ENCODE measurements at places on chromosomes 4 and X.

- DNase-seq = no peak
Observed at GRCh38 chrX:151177141-151178027, 1.0 kb downstream of the GPR50 start.

DNA sequence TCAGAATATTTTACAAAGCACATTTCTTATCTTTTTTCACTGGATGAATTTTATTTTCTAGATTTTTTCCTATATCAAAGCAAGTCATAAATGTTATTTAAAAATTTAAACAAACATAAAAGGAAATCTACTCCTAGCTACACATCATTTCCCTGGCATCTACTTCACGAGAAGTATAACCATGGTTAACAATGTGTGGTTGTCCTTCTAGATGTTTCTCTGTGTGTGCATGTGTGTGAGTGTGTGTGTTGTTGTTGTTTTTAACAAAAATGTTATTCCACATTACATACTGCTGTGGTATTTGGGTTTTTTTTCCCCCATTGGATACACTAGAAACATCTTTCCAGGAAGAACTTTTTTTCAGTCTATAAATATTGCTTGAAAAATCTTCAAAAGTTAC is 103.1 kb downstream of the CHIC2 start:
- no peak for DNase-seq

DNA sequence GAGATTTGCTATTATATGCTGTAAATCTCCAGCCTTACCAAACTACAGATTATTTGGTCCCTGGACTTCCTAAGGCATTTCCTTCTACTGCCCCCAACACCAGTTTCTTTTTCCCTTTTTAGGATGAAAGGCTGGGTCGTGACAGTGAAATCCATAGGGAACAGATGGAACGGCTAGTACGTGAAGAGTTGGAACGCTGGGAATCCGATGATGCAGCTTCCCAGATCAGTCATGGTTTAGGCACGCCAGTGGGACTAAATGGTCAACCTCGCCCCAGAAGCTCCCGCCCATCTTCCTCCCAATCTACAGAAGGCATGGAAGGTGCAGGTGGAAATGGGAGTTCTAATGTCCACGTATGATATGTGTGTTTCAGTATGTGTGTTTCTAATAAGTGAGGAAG is 67.9 kb downstream of the PKD2 start:
- no peak for DNase-seq

DNA sequence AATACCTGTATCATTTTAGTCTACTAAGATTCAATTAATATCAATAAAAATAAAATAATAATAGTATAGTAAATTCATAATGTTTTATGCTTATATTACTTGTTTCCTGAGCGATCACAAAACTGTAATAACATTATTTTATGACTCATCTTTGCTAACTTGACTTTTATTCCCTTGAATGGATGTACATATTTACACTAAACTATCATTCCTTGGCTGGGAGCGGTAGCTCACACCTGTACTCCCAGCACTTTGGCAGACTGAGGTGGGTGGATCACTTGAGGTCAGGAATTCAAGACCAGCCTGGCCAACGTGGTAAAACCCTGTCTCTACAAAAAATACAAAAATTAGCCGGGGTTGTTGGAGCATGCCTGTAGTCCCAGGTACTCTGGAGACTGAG is 104.0 kb upstream of the SLC34A2 start:
- no peak for DNase-seq

DNA sequence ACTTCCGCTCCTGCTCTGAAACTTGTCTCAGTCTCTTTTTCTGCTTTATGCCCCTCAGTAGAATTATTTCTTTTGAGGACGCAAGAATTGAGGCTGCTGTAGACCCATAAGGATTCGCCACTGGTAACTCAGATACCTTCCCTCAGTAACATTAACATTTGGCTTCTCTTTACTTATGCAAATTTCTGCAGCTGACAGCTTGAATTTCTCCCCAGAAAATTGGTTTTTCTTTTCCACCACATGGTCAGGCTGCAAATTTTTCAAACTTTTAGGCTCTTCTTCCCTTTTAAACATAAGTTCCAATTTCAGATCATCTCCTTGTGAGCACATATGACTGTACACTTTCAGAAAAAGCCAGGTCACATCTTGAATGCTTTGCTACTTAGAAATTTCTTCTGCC is 839.3 kb upstream of the GRIA3 start:
- DNase-seq = no peak

DNA sequence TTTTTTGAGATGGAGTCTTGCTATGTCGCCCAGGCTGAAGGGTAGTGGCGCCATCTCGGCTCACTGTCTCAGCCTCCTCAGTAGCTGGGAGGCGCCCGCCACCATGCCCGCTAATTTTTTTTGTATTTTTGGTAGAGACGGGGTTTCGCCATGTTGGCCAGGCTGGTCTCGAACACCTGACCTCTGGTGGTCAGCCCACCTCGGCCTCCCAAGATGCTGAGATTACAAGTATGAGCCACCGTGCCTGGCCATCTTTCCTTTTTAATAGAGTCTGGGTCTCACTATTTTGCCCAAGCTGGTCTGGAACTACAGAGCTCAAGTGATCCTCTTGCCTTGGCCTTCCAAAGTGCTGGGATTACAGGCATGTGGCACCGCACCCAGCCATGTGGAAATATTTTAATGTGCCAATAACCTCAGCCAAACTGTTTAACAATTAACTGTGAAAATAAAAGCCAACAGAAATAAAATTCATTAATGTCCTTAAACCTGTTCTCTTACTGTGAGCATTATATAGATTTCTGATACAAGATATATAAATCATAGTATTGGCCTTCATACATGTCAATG is 16.3 kb downstream of the PDS5A start:
- no peak for DNase-seq

DNA sequence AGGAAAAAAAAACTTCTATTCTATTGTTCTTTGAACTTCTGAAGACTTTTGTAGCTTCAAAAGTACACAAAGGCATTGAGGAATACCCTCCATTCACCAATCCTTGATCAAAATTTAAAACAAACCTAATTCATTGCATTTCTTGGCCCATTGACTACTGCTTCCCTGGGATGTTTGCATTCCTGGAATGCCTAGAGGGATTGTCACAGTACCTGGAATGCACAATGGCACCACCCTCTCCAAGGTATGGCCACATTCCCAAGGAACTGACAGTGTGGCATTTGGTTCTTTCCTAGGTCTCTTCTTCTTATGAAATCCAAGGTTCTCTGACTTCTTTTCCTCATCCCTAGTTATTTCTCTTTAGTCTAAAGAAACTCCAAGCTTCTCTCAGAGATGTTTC is 600.7 kb downstream of the CCSER1 start:
- DNase-seq = no peak

GRCh38 chr4:1403591-1404572 is 2.4 kb downstream of the NKX1-1 start:
- no peak for DNase-seq

GRCh38 chr4:40377512-40378365 is 42.6 kb downstream of the CHRNA9 start:
- DNase-seq = no peak

DNA sequence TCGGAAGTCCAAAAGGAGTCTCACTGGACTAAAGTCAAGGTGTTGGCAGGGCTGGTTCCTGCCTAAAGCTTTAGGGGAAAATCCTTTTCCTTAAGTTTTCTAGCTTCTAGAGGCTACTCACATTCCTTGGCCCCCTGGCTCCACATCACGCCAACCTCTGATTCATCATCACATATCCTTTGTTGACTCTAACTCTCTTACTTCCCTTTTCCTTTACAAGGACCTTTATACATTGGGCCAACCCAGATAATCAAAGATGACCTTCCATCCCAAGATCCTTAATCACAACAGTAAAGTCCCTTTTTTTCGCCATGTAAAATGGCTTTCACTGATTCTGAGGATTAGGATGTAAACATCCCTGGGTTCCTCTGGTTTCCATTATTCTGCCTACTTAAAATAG is 146.4 kb upstream of the DCAF8L1 start:
- no peak for DNase-seq

GRCh38 chrX:17613979-17614588 is 123.2 kb upstream of the SCML1 start:
- no peak for DNase-seq

- DNase-seq = no peak
Observed at GRCh38 chr4:173192375-173193162, 24.0 kb downstream of the GALNT7 start.

All from glomerular endothelial cell (primary cell).